Cortex of kidney (tissue), 1 donor: ENCODE measurements at places on chromosomes 12 and 14.

DNA sequence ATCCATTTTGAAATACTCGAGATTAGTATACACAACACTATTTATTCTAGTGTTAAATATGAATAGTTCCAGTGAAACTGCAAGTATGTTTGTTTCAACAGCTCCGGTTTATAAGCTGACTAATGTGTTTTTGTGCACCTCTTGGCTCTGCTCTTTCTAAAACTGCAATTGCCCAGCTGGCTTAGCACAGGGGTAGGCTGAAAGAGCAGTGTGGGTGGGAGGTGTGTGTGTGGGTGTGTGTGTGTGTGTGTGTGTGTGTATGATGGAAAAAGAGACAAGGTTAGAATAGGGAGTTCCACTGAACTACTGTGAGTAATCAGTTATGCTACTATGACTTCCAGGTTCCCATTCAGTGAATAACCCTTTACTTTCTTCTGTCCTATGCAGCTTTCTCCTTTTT, 37.8 kb upstream of the DDHD1 start:
- DNase-seq, result no peak

DNA sequence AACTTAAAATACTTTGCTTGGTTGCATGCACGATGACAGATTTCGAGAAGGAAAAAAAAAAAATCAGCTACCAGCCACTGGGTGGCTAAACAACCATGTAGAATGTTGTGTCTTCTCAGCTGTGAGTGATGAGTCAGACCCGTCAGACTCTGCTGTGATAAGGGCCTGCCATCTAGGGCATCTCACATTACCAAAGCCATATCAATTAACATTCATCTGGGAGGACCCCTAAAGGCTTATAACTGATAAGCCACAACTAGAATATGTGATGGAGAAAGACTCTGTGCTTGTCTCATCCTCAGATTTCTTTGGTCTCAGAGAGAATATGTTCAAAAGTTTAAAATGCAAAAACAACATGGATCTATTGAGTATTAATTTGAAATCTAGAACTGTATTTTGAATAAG, 111.5 kb downstream of the PAX9 start:
- no peak for DNase-seq

DNA sequence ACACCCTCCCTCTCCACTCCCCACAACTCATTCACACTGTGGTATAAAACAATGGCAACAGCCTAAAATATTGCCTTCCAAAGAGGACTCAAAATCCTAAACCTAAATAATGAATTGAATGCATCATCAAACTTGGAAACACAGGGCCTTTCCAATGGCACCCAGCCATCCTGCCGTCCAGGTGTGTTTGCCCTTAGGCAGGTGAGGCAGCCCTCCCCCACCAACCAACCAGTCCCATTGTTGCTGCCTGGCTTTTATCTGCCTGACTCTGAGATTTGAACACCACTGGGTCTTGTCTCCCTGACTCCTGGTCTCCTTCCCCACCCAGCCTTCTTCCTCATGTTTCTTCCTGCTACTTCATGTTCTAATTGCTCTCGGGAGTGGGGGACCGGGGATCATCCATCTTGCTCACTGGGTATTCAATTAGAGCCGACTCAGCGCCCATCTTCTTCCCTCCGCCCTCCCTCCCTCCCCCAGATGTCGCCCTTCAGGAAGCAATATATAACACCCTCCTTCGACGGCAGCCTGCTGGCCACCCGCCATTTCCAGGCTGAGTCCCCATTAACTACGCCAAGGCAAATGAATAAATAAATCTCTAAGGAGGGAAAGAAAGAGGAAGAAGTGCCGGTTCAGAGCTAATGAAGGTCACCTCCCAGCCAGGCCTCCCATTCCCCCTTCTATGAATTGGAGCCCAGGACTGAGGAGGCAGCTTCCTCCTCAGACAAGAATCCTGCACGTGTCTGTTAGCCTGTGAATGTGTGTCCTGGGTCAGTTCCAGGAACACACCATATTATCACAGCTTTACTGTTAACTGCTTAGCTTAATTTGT, 36.3 kb upstream of the NTF3 start:
- DNase-seq, result no peak

DNA sequence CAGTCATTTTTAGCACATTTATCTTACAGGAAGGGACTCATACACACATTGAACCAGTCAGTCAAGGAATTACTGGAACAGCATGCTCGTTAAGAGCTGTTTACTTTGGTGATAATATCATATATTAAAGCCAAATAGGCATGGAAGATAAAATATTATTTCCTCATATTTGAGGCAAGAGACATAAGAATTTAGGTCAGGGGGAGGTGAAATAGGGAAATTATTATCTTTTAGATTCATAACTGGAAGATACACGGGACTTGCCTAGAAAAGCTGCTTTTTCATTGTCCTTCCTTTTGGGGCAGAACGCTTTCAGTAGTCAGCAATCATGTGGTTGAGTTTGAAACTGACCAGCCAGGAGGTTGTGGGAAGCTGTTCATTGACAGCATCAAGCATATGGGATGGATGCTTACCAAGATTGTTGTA, 72.5 kb downstream of the NTN4 start:
- no peak for DNase-seq

DNA sequence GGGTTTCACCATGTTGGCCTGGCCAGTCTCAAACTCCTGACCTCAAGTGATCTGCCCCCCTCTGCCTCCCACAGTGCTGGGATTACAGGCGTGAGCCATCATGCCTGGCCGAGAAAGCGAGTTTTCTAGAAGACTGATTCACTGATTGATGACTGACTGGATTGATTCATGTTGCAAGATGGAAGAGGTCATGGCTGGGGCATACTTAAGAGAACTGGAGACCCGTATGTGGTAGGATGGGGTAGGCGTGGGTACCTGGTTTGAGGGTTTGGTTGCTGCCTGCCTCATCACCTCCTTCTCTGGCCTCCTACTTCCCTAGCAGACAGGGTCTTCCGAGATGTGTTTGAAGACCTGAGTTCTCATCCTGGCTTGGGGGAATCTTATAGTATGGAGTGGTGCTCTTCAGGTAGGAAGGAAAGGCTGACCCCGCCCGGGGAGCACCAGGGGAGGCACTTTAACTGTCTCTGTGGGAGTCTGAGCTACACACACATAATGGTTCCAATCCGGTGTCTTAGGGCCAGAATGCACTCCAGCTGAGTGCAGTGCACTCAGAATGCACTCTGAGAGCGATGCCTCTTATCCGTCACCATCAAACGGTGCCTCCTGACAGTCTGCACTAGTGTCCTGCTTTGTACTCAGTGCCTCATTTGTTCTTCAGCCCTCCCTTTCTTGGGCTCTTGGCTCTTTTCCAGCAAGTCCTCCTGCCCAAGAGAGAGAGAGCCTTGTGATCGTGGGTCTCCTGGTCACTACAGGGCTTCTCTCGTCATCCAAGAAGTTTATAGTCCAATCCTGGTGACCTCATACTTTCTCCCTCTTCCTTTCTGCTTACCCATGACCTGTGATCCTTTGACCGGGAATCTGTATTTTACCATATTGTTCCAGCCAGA, 19.7 kb downstream of the PLEKHG3 start:
- DNase-seq, result no peak

DNA sequence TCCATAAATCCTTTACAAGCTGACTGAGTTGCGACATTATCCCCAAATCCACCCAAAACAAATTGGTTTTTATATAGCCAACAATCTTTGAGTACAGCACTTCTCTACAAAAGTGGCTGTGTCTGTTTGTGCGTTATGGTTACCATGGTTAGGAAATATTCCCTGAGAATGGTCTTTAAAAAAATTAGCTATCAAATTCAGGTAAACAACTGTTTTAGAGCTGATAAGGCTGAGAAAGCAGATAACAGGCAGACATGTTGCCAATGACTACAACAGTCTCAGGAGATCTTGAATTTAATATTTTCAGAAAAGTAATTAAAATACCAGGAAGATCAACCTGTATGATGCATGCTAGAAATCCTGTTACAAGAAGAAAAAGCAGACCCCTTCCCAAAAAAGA, 248.0 kb downstream of the RASSF9 start:
- no peak for DNase-seq

DNA sequence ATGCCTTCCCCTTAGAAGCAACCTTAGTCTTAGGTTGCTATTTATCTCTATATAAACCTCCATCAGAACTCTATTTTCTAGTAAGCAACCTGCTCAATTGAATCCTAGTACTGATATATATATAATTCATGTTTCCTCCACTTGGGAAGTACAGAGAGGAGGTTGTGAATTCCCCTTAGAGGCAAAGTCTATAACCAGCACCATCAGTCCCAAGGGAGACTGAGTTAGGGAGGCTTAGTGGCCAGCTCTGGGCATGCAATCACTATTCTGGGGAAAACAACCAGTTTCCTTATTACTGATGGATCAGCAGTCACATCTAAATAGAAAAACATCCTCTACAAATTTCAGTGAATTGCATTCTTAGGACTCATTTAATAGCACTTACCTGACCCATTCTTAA, 489.1 kb downstream of the RMST start:
- DNase-seq, result no peak

DNA sequence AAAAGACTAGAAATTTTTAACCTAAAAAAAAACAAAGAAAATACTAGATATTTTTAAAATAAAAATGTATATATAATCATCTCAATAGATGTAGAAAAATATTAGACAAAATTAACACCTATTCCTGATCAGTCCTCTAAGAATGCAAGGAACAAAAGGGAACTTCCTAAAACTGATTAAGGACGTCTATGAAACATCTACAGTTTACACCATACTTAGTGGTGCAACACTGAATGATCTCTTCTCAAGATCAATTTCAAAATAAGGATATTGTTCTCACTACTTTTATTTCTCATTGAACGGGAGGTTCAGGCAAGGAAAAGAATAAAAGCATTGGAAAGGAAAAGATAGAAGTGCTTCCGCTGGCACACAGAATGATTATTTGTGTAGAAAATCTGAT, 16.0 kb downstream of the OLR1 start:
- DNase-seq, result no peak

DNA sequence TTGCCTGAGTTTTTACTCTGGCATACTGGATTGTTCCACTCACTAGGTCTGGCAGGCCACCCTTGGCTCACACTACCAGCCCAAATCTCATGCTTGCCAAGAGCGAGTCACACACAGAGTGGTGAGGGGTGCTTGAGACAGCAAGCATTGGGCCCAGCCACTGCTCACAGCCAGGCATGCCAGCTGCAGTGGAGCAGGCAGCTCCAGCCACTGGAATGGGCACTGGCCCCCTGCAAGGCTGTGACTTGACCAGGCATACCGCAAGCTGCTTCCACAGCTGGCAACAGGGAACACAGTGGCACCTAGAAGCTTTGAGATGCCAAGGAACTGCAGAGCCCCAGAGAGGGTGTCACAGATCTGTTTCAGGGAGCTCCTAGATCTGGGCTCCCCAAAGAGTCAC, 488.5 kb downstream of the LRFN5 start:
- no peak for DNase-seq

- no peak for DNase-seq
Observed at GRCh38 chr12:77087427-77087826, 22.1 kb upstream of the E2F7 start.

DNA sequence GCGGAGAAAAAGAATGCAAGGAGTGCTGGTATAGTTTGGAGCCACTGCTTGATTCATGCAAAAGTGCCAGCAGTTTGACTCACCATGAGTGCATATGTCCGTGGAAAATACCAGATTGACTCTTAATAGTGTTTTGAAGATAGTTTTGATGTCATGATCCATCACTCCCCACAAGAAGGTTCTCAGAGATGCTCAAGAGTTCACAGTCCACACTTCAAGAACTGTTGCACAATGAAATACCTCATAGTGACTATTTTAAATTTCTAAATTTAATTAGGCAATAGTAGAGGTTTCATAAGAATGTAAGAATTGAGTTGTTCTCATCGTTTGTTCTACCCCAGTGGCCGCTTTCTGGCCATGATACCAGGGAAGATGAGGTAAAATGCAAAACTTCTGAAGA, 286.6 kb upstream of the RGS6 start:
- no peak for DNase-seq

GRCh38 chr12:6639151-6639801, 3.5 kb upstream of the LPAR5 start:
- no peak for DNase-seq

DNA sequence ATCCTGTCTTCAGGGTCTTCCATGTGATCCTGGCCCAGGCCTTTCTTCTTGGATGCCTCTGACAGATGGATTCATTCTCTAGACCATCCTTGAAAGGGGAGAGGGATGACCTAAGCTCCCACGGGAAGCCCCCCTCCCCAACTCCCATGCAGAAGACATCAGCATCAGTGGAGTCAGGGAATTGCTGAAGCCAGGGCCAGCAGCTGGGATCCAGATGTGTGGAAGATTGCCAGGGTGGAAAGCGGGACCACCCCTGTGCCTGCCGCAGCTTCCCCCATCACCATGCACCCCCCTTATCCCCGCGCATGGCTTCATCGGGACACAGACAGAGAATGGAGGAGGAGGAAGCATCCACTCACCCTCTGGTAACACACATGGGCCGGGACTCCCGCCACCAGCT, 183.6 kb upstream of the PRMT8 start:
- no peak for DNase-seq

DNA sequence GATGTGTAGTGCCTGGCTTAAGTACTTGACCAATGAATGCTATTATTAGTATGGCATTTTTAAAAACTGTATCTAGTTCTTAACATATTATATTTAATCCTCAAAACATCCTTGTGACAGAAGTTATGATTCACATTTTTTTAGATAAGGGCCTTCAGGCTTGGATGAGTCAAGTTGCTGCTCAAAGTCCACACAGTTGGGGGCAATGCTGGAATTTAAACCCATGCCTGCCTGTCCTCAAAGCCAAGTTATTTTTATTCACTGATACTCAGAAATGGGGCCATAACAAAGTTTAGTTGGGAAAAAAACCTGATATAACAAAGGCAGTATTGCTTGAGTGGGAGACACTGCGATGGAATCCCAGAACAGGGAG, 50.6 kb downstream of the RFX4 start:
- no peak for DNase-seq

GRCh38 chr12:77814386-77814785, 16.3 kb upstream of the NAV3 start:
- DNase-seq, result no peak

DNA sequence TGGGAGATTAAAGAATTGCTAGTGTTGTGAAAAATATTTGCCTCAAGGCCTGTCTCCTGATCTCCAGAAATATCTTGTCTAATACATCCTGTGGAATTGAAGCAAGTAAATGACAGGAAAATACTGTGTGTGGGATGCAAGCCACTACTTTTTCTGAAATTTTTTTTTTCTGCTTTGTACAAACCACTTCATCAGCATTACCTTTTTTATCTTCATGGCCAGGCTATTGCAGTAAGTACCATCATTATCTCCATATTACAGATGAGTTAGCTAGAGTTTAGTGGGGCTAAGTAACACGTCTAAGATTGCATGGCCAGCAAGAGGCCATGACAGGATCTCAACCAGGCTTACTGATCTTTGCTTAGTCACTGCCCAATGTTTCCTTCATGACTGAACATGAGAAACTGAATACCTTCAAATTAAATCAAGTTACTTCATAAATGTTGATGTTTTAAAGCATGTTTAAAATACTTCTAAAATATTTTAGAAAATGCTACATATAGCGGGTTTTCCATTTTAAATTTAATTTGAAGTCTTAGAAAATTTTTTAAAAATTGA, 273.7 kb downstream of the SLC6A15 start:
- DNase-seq, result no peak

- DNase-seq, result no peak
Observed at GRCh38 chr12:50186681-50187080, 19.5 kb upstream of the CERS5 start.

- DNase-seq, result no peak
Observed at GRCh38 chr14:65606460-65606859, 193.9 kb downstream of the FUT8 start.
